Kasumi-1 (cell line): ENCODE measurements at places on chromosomes 11 and 22.

DNA sequence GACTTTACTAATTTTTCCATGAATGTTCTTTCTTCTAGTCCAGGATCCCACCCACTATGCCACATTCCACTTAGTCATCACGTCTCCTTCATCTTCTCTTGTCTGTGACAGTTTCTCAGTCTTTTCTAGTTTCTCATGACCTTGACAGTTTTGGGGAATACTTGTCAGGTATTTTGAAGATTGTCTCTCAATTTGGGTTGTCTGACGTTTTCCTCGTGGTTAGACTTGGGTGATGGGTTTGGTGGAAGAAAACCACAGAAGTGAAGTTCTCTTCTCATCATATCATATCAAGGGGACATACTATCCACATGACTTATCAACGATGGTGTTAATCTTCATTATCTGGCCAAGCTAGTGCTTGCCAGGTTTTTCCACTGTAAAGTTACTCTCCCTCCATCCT is 102.4 kb downstream of the LRRC32 start:
- DNase-seq = no peak

- no peak for DNase-seq
These were observed 2.9 kb downstream of the MYO7A start for GRCh38 chr11:77130763-77131513.

- DNase-seq = no peak
These were observed 199.5 kb upstream of the B3GAT1 start for GRCh38 chr11:134611537-134611936.

DNA sequence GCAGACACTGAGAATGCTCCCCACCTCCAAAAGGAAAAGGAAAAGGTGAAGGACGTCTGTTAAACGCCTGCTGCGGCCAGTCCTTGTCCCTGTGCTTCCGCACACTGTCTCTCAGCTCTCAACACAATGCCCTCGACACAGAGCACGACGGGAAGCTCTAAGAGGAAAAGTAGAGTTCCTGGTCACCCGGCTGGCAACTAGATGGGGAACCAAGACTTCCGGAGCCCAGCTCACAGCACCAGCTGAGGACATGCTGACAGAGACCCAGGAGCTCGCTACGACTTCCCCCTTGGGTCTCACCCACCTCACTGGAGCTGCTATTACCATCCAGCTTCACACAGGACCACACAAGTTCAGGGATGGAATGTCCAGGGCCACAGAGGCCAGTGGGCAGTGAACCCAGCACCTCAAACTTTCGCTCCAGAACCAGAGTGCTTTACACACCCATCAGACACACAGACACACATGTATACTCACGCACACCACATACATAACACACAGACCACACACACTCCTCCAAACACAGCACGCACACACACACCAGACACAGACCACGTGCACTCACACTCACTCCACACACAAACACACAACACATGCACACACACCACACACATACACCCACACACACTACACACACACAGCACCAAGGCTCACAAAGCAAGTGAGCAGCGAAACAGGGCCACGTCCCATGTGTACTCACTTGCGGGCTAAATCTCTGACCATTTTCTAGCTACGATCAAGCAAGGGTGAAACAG is 9.6 kb downstream of the SULT4A1 start:
- no peak for DNase-seq

- no peak for DNase-seq
These were observed 3.0 kb upstream of the SLC43A3 start for GRCh38 chr11:57429946-57430345.

- no peak for DNase-seq
These were observed 175.7 kb upstream of the CADM1 start for GRCh38 chr11:115679945-115680344.

DNA sequence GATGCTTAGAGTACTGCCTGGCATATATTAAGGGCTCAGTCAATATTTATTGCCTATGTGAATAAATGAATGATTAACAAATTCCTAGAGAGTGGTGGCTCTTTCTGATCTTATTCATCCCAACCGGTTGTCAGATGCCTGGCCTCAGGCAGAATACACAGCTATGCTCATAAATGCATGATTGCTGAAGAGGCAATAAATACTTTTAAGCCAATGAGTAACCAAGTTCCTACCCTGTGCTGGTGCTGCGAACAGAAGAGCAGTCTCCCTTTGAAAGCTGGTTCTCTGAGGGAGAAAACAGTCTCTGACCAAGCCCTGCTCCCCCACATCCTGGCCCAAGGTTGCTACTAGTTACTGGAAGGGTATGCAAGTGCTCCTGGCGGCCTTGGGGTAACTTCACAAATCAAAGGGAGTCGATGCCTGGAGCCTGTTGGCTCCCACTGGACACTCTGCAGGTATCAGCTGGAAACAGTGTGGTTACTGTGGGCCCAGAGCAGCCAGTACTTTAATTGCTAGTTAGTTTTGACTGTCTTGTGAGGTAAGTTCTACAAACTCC is 2.8 kb downstream of the USH1C start:
- DNase-seq = no peak

- no peak for DNase-seq
These were observed 16.0 kb upstream of the BMAL1 start for GRCh38 chr11:13261591-13262061.

DNA sequence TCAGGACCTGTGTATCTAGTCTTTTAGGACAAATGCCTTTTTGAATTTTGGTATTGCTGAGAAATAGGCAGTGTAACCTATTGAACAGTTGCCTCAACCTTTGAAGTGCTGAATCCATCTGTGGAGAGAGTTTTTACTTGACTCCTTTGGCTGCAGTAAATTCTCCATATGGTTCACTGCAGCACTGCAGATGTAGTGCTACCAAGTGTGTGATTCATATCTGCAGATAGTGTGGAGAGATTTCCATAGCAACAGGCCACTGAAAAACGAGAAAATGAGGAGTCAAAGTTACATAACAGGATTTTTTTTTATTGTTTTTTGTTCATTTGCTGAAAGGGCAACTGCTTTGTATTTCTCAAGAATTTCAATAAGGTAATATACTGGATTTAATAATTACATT is 356.1 kb downstream of the RAB38 start:
- DNase-seq = no peak

GRCh38 chr22:37377927-37378326 is 49.4 kb downstream of the ELFN2 start:
- no peak for DNase-seq

GRCh38 chr22:30400159-30400558 is 3.3 kb downstream of the SEC14L2 start:
- no peak for DNase-seq

DNA sequence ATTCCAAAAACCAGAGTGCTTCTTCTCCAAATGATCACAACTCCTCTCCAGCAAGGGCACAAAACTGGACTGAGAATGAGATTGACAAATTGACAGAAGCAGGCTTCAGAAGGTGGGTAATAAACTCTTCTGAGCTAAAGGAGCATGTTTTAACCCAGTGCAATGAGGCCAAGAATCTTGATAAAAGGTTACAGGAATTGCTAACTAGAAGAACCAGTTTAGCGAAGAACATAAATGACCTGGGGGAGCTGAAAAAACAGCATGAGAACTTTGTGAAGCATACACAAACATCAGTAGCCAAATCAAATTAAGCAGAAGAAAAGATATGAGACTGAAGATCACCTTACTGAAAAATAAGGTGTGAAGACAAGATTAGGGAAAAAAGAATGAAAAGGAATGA is 15.5 kb downstream of the OR52M1 start:
- DNase-seq = no peak

- DNase-seq = no peak
These were observed 55.1 kb downstream of the BCR start for GRCh38 chr22:23235425-23235824.

- DNase-seq = no peak
These were observed 8.6 kb downstream of the GTF2H1 start for GRCh38 chr11:18330921-18331320.

GRCh38 chr11:46533396-46534100 is 60.3 kb downstream of the AMBRA1 start:
- DNase-seq = no peak

- no peak for DNase-seq
These were observed 92.1 kb upstream of the NARS2 start for GRCh38 chr11:78666675-78667160.

GRCh38 chr22:22691716-22692701 is 47.6 kb downstream of the GGTLC2 start:
- DNase-seq = no peak

- DNase-seq = no peak
These were observed 6.9 kb upstream of the SREBF2 start for GRCh38 chr22:41826021-41826420.

DNA sequence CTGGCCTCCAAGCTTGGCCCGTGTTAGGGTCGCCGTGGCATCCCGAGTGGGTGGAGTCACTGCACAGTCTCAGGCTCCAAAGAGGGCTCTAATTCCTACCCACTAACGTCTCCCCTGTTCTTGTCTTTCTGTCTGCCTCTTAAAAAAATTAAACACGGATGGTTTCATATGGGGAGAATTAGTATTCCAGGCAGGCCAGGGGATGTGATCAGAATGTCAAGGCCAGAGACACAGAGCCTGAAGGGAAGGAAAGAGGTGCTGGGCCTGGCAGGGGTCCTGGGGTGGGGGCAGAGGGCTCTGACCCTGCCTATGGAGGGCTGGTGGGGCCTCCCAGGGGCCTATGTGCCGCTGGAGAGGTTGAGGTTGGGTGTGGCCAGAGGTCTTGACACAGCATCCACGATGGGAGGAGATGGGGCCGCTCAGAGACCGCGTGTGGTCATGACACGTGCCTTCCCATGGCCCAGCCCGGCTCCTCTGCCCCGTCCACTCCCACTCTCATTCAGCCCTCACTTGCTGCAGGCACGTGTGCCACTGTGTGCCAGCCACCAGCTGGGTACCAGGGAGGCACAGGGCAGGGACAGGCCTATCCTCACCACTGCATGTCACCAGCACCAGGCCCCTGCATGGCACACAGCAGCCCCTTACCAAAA is 56.5 kb downstream of the FLRT1 start:
- DNase-seq = no peak

- DNase-seq = no peak
These were observed 2.5 kb upstream of the EPS8L2 start for GRCh38 chr11:703506-703905.

DNA sequence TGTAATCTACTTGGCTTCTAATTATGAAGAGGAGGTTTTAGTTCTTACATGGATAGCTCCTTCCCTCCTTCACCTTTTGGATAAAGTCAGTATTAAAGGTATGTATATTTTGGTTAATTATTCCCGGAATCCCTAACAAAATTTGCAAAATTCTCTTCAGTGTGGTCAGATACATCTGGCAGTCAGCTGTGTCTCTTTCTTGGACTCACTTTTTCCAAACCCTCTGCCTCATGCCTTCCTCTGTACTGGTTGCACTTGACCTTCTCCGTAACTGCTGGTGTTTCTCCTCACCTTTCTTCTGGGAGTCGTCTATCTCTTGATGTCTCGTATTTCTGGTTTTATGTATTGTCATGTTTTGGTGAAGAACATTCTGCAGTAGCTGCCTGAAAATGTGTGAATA is 62.5 kb downstream of the PPP6R3 start:
- no peak for DNase-seq

- peak; percentile 27 for DNase-seq
These were observed 398 bp upstream of the FAM89B start for GRCh38 chr11:65571940-65572339.

DNA sequence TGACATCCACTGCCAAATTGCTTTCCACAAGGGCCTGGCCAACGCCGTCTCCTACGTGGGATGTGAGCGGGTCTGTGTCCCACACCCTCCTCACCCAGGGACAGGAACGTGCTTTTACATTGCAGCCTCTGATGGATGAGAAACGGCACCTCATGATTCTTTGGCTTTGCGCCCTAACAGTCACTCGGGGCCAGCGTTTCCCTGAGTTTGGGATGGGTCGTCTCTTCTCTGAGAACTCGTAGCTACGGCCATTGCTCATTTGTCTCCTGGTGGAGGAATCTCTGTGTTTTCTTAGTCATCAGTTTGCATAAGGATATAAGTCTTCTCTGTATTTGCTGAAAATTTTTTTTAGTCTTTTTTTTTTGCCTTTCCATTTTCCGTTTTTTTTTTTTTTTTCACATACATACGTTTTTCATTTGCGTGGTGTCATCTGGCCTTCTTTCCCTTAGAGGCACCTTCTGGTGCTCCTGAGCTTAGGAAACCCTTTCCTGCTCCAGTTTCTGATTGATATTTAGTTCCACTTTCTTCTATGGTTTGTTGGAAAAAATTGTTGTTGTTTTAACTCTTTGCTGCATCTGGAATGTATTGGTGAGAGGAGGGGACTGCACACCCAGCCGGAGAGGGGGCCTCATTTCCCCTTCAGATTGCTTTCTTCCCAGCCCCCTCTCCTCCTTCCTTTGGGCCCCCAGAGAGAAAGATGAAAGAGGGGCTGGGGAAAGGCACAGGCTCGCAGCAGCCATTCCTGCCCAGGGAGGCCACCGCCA is 12.0 kb downstream of the TNNT3 start:
- no peak for DNase-seq

GRCh38 chr11:31419138-31419537 is 49.5 kb downstream of the DNAJC24 start:
- DNase-seq = no peak

DNA sequence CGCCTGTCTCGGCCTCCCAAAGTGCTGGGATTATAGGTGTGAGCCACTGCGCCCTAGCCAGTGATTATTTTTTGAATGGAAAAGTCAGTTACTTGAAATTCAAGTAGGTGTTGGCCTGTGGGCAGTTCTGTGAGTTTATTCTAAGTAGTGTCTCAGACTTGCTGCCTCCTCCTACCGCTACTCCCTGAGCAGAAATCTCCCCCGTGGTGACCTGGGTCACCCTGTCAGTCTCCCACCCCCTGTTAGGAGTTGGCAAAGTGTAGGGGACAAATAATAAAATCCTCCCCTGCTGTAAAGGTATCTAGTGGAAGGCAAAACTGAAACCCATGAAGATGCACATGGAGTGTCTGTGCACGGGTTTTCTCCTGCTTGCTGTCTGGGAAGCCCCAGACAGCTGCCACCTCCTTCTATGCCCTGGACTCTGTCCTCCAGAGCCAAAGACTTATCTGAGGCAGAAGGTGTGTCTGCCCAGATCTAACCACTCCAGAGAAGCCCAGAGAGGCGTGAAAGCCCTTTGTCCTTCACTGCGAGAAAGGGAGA is 26.3 kb downstream of the SNAP29 start:
- DNase-seq = no peak

- DNase-seq = no peak
These were observed 158.5 kb downstream of the WNT11 start for GRCh38 chr11:76047766-76048165.

DNA sequence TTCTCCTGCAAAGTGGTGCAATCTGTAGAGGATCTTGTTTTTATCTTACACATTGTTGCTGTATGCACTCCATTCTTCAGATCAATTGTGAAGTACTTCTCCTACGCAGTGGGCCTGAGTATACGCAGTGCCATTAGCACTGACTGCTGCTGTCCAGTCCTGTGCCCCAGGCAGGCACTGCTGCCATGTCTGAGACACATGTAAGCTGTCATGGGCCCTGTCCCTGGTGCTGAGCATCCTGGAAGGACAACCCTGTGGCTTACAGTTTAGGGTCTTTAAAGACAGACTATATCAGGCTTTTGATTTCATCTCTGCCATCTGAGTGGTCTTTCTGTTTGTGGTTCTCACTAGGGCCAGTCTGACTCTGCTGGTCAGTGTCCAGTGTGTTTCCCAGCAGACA is 44.8 kb upstream of the PTPN5 start:
- DNase-seq = peak; percentile 5

- DNase-seq = no peak
These were observed 25.4 kb downstream of the CCKBR start for GRCh38 chr11:6285019-6285418.
